Inflammatory macrophage treated with lipopolysaccharide for 1 hour (primary cell): ENCODE measurements at places on chromosomes 3 and 15.
A peak's percentile ranks its signal among the peaks of the same experiment; 100 is the strongest.

DNA sequence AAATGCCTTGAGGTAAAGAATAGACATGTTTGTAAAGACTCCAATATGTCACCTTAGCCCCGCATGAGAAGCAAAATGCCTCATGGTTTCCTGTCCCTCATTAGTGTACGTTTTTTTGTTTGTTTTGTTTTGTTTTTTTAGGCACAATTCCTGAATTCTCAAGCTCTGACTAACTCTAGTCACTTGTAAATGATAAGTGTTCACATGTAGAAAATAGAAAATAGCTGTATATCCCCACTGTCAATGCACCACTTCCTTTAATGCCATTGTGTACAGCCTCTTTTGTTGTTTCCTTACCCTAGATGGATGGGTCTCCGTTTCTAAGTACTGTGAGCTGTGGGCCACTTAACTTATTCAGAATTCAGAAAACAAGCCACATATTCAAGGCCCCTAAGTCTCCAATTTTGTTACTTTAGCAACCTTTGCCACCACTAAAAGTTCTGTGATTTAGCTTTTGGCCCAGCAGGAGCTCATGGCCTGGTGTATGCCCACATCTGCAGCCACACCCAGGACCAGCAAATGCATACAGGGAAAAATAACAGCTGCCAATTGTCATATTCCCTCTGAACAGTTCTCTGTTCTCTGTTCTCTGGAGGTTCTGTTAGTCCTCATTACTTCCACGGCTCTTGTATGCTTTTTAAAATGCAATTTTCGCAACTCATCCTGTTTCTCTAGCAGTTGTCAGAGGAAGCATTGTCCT, 655.5 kb downstream of the GBE1 start:
- DNase-seq = no peak

- no peak for DNase-seq
These were observed 147.8 kb downstream of the PLCL2 start for GRCh38 chr3:17032407-17033034.

GRCh38 chr3:156812521-156813335, 13.4 kb upstream of the LEKR1 start:
- peak; percentile 67 for DNase-seq

- DNase-seq = no peak
These were observed 3.9 kb downstream of the NSUN3 start for GRCh38 chr3:94066506-94067500.

DNA sequence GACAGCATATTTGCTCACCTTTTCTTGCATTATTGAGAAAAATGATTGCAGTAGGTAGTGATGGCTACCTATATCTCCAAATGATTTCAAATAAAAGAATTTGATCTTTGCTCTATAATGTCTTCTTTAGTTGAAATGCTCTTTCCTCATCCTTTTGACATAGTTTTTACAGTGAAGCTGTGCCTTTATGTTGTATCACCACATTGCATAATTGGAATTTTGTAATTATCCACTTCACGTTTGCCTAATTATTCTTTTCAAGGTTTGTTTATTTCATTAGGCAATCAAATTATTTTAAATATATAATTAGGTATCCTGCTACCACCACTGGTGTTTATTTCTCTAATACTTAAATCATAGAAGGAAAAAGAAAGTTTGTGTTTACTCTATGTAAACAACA, 21.3 kb upstream of the P2RY13 start:
- no peak for DNase-seq
